Thymus (tissue), 14 donors: ENCODE measurements at places on chromosomes 12 and 14. TPM values are rescaled to one million over a fixed set of nuclear protein-coding genes. Genes with fewer than 3 reads are reported as not detected.
A peak's percentile ranks its signal among the peaks of the same experiment; 100 is the strongest.

Gene SIX4
- total RNA-seq = 3.5 TPM

DNA sequence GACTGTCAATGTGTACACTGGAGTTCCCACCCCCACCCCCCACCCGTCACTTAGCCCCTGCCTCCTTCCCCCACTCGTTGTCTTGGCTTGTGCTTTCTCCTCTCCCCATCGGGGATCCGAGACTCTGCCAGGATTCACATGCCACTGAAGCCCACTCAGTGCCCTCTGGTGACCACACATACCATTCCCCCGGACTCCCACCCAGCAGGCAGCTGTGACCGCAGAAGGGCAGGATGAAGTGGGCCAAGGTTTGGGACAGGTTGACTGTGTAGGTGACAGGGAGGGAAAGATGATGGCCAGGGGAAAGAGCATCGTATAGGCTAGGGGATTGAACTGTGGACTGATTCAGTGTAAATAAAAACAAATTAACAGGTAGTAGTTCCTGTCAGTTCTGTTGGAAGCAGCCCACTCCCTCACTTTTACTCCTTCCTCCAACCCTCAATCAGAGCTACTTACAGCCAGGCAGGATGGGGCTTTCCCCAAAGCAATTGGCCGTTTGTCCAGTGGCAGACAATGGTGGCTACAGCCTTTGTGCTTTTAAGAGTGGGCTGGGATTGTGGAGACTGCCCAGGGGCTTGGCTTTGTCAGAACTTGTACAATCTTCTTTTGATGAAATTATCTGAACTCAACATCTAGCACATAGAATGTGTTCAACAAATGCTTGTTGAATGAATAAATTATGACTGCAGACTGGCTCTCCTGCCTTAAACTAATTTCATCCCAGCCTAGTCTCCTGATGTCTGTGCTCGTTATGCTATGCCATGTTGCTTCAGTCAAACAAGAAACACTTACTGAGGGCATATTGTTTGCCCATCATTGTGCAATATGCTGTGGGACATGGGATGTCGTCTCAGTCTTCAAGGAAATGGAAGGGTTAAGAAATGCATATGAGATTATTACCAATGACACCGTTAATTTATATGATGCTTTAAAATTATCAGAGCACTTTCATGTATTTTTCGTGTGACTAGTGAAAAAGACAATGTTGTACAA, 30.2 kb downstream of the TTC9 start:
- H3K36me3 ChIP-seq = no peaks in the 10 kb centered on the region
- H3K4me1 ChIP-seq = no peaks in the 10 kb centered on the region
- DNase-seq = no peak
- no peak overlapping the region for H3K27ac ChIP-seq
- H3K4me3 ChIP-seq = no peak overlapping the region
- no peaks in the 10 kb centered on the region for H3K27me3 ChIP-seq

DNA sequence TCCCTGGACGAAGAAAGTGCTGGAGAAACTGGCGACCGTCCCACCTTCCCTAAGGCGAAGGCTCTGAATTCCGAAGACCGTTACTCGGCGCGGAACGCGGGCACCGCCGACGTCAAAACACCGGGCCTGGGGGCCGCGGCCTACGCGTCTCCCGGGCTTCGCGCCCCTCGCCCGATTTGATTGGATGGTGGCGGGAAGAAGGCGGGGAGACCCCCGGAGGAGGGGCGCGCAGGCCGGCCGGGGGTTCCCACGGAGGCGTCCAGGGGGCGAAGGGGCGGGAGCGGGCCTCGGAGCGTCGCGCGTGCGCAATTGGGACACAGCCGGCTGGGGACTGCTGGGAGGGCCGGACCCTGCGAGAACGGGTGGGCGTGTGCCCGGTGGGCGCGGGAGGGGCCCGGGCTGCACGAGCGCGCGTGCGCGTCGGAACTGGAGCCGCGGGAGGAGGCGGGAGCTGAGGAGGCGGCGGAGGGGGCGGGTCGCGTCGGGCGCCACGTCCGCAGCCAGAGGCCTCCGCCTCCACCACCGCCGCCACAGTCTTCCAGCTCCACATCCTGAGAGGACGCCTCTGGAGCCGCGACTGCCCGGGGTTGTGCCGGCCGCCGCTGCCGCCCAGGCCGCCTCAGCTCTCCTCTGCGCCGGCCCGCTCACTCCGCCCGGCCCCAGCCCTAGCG, at the start of gene TMEM263:
TSS of gene TMEM263 (plus strand) at position 531 of the 671 bp plus-strand sequence. CDS start 11,210 bp downstream, outside the sequence.
- H3K4me3 ChIP-seq = peak within 1 kb of the TSS; percentile 89
- peaks cover 7% of the 10 kb centered on the region for H3K4me1 ChIP-seq
- peak within 1 kb of the TSS; percentile 89 for H3K27ac ChIP-seq
- H3K36me3 ChIP-seq = no peaks in the 10 kb centered on the region

Gene REC8
- total RNA-seq = 17.7 TPM

GRCh38 chr12:51449580-51450246, 25.1 kb downstream of the SLC4A8 start:
- DNase-seq = no peak
- no peak overlapping the region for H3K4me3 ChIP-seq
- H3K27ac ChIP-seq = no peak overlapping the region
- H3K27me3 ChIP-seq = no peaks in the 10 kb centered on the region

- no peaks in the 10 kb centered on the region for H3K4me1 ChIP-seq
- H3K27me3 ChIP-seq = no peaks in the 10 kb centered on the region
- no peak overlapping the region for H3K4me3 ChIP-seq
- H3K36me3 ChIP-seq = no peaks in the 10 kb centered on the region
- no peak overlapping the region for H3K27ac ChIP-seq
- peak; percentile 28 for DNase-seq
These were observed 1.1 kb downstream of the IFNG start for GRCh38 chr12:68158432-68158831.

DNA sequence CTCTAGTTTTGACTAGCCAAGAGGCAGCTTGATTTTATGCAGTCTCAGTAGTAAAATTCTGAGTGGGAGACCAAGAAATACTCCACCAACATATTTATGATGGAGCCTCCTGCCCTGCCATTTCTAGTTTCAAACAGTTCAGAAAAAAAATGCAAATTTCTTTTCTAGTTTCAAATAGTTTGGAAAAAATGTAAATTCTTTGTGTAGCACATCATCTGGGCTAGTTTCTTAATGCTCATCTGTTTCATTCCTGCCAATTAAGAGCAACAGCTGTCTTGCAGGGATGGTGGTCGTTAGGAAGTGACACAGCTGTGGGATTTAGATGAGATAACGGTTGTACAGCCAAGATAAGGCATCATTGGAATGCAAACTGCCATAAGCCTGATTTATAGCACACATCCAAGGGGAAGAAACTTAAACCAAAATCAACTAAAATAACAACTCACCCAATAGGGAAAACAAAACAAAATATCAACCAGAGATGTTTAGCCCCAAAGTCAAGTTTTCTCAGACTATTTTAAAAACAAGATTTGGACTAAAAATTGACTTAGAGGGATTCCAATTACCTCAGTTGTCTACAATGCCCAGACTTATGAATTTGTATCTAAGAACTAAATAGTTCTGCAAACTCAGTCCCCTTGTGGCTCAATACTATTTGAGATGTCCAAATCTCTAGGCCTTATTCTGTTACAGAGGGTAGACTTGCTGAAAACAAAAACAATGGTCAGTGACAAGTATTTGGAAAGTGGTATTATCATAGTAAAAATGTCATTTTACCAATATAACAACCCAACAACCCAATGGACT, 291.3 kb upstream of the ATP2B1 start:
- no peak overlapping the region for H3K4me3 ChIP-seq
- no peak for DNase-seq
- H3K27ac ChIP-seq = no peak overlapping the region
- no peaks in the 10 kb centered on the region for H3K27me3 ChIP-seq

GRCh38 chr12:65948320-65949008, 124.2 kb downstream of the HMGA2 start:
- H3K27ac ChIP-seq = no peak overlapping the region
- H3K4me1 ChIP-seq = no peaks in the 10 kb centered on the region
- DNase-seq = no peak

DNA sequence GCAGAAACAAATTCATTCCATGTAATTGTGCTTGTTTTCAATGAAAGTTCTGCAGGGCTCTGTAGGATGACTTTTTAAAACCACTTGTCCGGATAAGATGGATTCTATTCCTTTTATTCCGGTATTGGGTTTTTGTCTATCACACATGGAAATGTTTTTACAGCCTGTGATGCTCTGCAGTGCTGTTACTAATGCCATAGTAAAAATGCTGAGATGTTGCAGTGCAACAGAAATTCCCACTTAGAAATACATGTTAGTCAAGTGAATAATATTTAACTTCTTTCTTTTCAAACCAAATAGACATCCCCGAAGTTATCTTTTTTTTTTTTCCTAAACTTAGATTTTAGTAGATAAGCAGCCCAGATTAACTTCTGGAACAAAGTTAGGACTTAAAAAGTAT, 71.9 kb downstream of the RASSF8 start:
- no peaks in the 10 kb centered on the region for H3K27me3 ChIP-seq
- DNase-seq = no peak
- H3K4me3 ChIP-seq = no peak overlapping the region

- no peaks in the 10 kb centered on the region for H3K27me3 ChIP-seq
- H3K36me3 ChIP-seq = no peaks in the 10 kb centered on the region
- DNase-seq = no peak
- no peak overlapping the region for H3K27ac ChIP-seq
These were observed 400.7 kb downstream of the SOX5 start for GRCh38 chr12:23548742-23549141.

Gene SMCO3
- total RNA-seq = 0.05 TPM

Gene TRAFD1
- total RNA-seq = 46.3 TPM

Gene PRIMA1
- 0.09 TPM for total RNA-seq

DNA sequence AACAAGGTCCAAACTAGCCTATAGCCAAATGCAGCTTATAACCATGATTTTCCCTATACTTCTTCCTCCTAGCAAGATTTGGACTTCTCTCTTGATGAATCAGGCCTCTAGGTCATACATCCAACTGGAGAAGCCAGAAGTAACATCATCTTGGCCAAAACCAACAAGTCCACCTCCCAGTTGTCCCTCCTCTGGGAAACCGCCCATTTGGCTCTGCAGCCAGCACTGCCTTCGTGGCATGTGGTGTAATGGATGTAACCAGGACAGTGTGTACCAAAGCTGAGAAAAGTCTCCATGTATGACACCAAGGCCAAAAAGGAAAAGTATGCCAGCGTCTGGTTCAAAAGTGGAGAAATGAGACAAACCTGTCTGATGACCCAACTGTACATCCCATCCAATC, 59.3 kb upstream of the VASH1 start:
- H3K36me3 ChIP-seq = no peaks in the 10 kb centered on the region
- no peak for DNase-seq
- no peaks in the 10 kb centered on the region for H3K4me1 ChIP-seq
- H3K27me3 ChIP-seq = no peaks in the 10 kb centered on the region

DNA sequence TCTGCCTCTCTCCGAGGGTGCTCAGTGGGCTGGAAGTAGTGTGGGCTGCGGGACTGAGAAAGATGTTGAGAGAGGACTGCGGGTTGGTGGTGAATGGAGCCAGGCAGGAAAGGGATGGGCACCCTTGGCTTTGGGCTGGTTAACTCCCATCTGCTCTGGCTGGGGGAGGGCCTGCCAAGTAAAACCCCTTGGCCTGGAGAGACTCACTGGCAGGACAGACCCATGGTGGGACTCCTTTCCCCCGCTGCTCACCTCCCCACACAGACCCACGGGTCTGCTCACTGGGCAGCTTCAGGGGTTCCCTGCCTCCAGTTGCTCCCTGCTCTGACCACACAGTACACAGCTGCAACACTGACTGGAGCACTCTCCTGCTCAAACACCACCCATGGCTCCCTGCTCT, 54.1 kb downstream of the KRT80 start:
- no peak overlapping the region for H3K27ac ChIP-seq
- no peaks in the 10 kb centered on the region for H3K4me1 ChIP-seq
- peaks cover 11% of the 10 kb centered on the region for H3K27me3 ChIP-seq
- DNase-seq = no peak
- no peak overlapping the region for H3K4me3 ChIP-seq

- H3K4me3 ChIP-seq = no peak overlapping the region
- no peaks in the 10 kb centered on the region for H3K4me1 ChIP-seq
- no peak overlapping the region for H3K27ac ChIP-seq
These were observed 61.4 kb upstream of the SCN8A start for GRCh38 chr12:51529651-51529970.

Gene JPH4
- 0.14 TPM for total RNA-seq

GRCh38 chr14:100421756-100422470, 98.8 kb downstream of the SLC25A47 start:
- H3K4me1 ChIP-seq = no peaks in the 10 kb centered on the region
- no peak overlapping the region for H3K4me3 ChIP-seq
- H3K36me3 ChIP-seq = no peaks in the 10 kb centered on the region
- no peaks in the 10 kb centered on the region for H3K27me3 ChIP-seq

- H3K36me3 ChIP-seq = no peaks in the 10 kb centered on the region
- DNase-seq = no peak
- H3K4me3 ChIP-seq = no peak overlapping the region
- peaks cover 49% of the 10 kb centered on the region for H3K4me1 ChIP-seq
These were observed 109.7 kb downstream of the CRADD start for GRCh38 chr12:93786656-93787397.

Gene SMCO2
- total RNA-seq = 0.71 TPM

- H3K4me3 ChIP-seq = no peak overlapping the region
- DNase-seq = no peak
- H3K27ac ChIP-seq = no peak overlapping the region
- H3K36me3 ChIP-seq = peaks cover 96% of the 10 kb centered on the region
These were observed 80.8 kb downstream of the EP400 start for GRCh38 chr12:132030367-132031038.

- H3K27ac ChIP-seq = no peak overlapping the region
- H3K4me3 ChIP-seq = no peak overlapping the region
- H3K4me1 ChIP-seq = no peaks in the 10 kb centered on the region
- H3K27me3 ChIP-seq = no peaks in the 10 kb centered on the region
- H3K36me3 ChIP-seq = no peaks in the 10 kb centered on the region
These were observed 234.8 kb upstream of the FKBP4 start for GRCh38 chr12:2559931-2560330.

DNA sequence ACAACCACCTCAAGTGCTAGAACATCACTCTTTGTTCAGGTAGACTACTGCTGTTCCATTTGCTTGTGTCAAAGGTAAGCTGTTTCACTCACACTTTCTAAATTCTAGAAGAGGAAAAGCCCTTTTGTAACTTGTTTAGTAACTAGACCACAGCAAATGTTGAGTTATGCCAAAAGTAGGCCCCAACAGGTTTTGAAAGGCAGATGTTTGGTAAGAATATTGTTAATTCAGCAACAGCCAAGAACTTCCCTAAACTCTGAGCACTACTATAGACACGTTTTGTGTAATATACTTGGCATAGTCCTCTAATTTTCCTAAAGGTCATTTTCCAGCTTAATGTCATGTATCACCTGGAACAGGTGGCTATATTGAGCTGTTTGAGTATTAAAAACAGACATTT, 79.0 kb downstream of the DCAF5 start:
- DNase-seq = no peak
- H3K4me1 ChIP-seq = no peaks in the 10 kb centered on the region
- H3K36me3 ChIP-seq = peaks cover 31% of the 10 kb centered on the region
- H3K27me3 ChIP-seq = no peaks in the 10 kb centered on the region
- H3K4me3 ChIP-seq = no peak overlapping the region
